ENCODE measurements at places on chromosomes 1 and 21.

GRCh38 chr21:42097860-42098454, 26.8 kb downstream of the UMODL1 start:
- peak; percentile 89 for DNase-seq

GRCh38 chr1:20948101-20948500, 161.0 kb upstream of the HP1BP3 start:
- DNase-seq: peak; percentile 73

- no peak for DNase-seq
These were observed 30.9 kb downstream of the SNAP47 start for GRCh38 chr1:227766015-227766634.

DNA sequence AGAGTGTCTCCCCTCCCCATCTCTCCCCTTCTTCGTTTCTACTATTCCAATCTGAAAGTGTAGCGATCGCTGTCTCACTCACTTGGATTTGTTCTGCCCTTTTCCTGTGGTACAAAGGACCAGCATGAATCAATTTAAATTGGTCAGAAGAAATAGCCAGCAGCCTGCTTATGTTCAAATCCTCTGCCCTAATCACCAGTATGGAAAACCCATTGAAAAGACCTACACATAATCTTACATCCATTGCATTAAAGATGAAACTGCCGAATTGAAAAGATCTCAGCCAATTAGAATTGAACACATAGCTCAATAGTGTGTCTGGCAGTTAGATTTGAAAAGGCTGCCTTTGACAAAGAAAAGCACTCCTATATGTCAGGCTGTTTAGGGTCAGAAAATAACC, 122.6 kb downstream of the TNNI3K start:
- DNase-seq: no peak

- DNase-seq: peak; percentile 32
These were observed 53.6 kb upstream of the EFHD2 start for GRCh38 chr1:15355968-15356625.

DNA sequence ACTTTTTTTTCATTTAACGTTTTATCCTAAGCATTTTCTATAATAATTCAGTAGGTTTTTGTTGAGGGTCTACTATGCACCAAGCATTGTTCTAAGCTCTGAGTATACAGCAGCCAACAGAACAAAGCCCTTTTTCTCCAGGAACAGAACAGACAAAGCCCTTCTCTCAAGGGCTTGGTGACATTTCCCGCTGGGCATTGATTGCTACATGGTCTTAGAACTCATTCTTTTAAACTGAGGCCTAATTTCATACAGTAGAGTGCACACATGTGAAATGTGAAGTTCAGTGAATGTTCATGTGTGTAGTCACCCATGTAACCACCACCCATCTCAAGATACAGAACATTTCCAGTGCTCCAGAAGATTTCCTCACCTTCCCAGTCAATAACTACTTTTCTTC, 15.2 kb upstream of the PDIK1L start:
- DNase-seq: no peak

DNA sequence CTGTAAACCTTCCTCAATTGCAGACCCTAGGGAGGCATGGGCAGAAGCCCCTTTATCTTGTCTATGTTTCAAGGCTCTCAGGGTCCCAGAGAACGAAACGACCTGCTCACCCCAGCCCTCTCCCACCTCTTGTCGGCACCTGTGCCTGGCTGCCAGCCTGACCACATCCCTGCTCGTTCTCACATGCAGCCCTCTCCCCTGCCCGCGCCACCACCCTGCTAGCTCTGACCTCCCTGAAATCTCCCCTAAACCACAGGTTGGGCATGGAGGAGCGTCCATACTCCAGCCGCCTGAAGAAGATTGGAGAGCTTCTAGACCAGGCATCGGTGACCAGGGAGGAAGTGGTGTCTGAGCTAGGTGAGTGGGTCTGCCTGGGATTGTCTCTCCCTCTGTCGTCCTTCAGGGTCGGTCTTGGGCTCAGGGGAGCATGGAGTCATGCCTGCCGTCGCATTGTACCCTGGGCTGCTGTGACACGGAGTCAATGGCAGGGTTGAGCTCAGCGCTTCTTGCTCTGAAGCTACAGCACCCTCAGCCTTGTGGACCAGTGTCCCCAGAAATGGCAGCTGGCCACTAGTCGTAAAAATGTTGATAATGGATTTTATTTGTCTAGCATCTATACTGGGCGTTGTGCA, 3.6 kb downstream of the ADPRS start:
- no peak for DNase-seq

- DNase-seq: no peak
These were observed 59.2 kb upstream of the ATP5PO start for GRCh38 chr21:33974513-33975468.

GRCh38 chr1:93576346-93576745, 105.3 kb downstream of the BCAR3 start:
- DNase-seq: no peak

All from umbilical cord (tissue), 2 donors.